Activated CD4-positive, alpha-beta memory T cell treated with anti-CD3 and anti-CD28 coated beads for 36 hours (primary cell): ENCODE measurements at places on chromosomes 7 and 10. TPM values are rescaled to one million over a fixed set of nuclear protein-coding genes. Genes with fewer than 3 reads are reported as not detected.

DNA sequence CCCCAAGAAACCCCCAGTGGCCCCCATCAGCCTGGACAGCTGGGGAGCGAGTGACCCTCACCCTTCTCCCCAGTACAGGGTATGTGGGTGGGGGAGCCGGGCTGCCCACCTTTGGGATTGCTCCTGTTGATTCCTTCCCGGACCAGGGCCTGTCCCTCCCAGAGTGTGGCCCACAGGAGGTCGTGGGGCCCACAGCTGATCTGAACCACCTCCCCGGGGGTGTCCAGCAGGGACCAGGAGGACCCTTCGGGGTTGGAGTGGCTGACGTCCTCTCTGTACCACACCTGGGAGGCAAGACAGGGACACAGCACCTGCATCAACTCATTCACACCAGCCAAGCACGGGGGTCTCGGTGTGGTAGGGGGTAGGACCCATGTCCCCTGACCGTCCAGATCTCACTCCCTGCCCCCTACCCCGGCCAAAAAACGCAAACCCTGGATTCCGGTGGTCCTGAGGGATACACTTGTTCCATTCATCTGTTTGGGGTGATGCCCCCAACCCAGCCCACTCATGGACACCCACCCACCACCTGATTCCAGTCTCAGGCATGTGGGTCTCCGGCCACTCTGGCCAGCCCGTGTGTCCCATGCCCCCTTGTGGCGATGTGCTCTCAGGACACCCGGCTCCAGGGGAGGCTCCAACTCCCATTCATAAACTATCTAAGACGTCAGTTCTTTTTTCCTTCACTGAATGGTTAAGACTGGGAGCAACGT, 10.9 kb downstream of the TECPR1 start:
- DNase-seq, result peak; percentile 36

DNA sequence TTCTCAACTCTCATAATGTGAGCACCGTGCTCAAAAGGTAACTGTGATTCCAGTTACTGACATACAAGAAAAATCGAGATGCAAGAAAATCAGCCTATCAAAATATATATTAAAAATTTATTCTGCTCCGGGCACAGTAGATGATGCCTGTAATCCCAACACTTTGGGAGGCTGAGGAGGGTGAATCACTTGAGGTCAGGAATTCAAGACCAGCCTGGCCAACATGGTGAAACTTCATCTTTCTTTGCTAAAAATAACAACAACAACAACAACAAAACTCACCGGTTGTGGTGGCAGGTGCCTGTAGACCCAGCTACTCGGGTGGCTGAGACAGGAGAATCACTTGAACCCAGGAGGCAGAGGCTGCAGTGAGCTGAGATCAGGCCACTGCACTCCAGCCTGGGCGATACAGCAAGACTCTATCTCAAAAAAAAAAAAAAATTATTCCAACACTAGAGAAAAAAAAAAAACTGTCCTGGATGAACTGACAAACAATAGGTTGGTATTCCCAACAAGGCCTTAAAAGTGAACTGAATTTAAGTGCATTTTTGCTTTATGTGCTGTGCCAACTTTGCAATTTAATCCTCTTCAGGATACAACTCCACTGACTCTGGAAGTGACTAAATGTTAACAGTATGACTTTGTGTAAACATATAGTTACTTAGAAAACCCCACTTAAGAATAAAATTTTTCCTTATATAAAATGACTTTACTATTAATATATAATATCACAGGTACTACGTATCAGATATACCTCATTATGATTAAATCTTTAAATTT, 51.1 kb downstream of the JMJD1C start:
- no peak for DNase-seq

CHST15 gene
- total RNA-seq, result 0.05 TPM

DNA sequence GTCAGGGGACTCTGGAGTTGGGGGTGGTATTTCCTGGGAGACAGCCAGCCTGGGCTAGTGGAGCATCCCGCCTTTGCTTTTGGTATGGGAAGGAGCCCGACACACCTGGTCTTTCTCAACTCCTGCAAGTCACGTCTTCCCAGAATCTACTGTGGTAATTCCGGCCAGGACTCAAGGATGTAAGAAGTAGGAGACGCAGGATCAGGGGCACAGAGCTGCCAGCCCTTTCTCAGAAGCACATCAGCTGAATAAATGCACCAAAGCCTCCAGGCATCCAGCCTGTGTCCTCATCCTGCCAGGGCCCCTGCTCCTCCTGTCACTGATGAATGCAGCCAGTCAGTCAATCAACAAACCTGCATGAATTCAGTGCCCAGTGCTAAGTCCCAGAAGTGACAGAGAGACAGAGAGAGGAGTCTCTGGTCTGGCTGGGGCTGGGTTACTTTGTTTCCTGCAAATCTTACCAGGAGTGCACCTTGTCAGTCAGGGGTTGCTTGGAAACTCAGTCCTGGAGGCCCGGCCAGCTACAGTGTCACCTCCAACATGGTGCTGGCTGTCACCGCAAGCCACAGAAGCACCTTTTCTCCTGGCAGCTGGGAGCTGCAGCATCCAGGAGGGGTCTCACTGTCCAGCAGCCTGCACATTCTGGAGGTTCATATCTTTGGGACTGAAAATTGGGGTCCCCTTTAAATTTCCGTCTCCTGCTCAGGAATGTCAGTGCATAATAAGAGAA, 101.8 kb downstream of the PTPRE start:
- DNase-seq, result no peak

DNA sequence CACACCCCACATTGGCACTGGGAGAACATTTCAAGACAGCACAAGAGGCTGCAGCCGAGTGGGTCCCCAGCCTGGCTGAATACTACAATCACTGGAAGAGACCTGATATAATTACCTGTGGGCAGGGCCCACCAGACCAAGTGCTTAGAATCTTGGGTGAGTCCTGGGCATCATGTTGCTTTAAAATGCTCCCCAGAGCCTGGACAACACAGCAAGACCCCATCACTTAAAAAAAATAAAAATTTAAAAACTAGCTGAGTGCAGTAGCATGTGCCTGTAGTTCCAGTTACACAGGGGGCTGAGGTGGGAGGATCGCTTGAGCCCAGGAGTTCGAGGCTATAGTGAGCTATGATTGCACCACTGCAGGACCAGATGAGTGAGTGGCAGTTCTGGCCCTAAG, 28.1 kb downstream of the FAM171A1 start:
- no peak for DNase-seq
